ENCODE measurements at places on chromosomes 5 and 9.
A peak's percentile ranks its signal among the peaks of the same experiment; 100 is the strongest.

- no peak for DNase-seq
Observed at GRCh38 chr9:126877418-126877817, 17.0 kb downstream of the ZBTB34 start.

DNA sequence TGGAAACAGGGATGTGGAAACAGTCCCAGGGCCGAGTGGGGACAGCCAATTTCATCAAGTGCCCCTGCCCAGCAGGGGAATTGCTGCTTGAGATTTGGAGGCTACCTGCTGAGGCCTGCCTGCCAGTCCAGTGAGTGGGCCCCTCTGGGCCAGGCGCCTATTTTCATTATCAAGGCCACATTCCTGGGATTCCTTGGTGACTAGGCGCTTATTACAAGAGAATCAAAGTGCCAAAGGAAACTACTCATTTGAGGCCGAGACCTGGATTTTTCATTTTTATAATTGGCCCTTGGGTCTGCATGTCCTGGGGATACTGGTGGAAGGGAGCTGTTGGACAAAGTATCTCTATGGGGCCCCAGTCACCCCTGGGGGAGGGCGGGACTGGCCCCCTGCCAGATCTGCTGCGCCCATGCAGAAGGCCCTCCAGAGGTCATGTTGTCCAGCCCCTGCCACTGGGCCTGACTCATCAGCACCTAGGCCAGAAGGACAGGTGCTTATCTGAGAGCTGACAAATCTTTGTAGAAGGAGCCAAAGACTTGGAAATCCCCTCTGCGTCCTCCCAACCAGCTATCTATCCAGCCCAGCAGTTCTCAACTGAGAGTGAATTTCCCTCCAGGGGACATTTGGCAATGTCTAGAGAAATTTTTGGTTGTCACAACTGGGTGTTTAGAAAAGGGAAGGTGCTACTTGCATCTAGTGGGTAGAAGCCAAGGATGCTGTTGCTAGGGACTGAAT, 45.6 kb downstream of the FOXI1 start:
- no peak for DNase-seq

DNA sequence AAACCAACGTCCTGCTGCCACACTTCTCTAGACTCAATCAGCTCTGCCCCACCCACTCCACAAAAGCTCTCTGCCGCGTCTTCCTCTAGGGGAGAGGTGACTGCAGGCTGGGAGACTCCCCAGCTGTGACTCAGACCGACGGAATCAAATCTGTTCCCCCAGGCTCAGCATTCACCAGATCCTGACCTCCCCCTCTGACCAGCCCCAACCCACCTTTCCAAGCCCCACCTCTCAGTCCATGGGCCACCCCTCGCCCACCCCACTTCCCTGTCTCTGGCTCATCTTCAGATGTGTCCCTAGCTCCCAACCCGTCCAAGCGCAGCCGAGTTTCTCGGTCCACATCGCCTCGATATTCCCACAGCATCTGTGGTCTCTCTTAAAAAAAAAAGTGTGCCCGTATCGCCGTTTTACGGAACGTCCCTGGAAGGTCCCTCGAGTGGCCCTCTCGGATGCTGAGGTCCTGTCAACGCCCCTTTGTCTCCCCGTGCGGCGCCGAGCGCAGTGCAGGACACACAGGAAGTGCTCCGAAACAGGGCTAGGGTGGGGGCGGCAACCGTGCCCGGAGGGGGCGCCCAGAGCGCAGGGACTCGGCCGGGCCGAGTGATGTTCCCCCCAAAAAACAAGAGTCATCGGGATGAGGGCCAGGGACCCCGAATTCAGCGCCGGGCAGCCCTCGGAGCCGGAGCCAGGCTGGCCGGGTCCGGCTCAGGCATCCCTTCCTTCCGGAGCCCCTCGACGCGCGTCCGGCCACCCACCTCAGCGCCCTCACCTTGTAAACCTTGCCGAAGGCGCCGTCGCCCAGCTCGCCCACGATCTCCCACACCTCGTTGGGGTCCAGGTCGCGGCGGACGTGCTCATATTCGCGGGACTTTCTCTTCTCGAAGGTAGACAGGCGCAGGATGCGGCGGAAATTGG, 649 bp downstream of the STK10 start:
- peak; percentile 92 for DNase-seq

- DNase-seq: peak; percentile 76
Observed at GRCh38 chr5:68419637-68420452, 204.3 kb downstream of the PIK3R1 start.

GRCh38 chr9:73152543-73152844, 829 bp downstream of the ANXA1 start:
- DNase-seq: peak; percentile 12

DNA sequence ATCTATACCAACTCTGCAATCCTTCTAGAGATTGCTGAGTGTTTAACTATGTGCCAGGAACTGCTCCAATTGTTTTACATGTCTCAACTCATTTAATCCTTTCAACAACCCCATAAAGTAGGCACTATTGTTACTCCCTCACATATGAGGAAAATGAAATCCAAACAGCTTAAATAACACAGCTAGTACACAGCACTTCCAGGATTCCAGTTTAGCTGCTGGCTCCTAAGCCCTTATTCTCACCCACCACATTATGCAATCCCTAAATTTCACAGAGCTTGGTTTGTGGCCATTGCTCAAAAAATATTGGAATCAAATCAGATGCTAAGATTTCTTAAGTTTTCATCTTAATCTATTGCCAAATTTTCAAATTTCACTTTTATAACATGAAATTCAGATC, 84.9 kb downstream of the PRELID2 start:
- DNase-seq: no peak

DNA sequence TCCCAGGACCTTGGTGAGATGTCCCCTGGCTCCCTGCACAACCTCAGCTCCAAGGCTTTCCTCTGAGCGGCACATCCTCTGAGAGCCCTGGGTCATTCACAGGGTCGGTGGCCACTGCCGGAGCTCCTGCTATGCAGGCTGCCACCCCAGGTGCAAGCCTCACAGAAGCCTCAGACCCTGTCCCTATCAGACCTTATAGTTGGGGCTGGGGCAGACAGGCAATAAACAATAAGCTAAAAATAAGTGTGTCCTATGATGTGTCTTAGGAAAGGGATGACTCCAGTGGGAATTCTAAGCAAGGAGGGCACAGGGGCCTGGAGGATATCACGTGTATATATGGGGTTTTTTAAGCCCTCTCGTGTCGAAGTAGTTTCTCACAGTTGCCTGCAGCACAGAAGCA, 91.3 kb downstream of the SYK start:
- no peak for DNase-seq

All from inflammatory macrophage (primary cell).